ENCODE measurements at places on chromosomes 5 and 9.

GRCh38 chr9:114629563-114630090 is 18.5 kb downstream of the TMEM268 start:
- no peak overlapping the region for H3K27ac ChIP-seq
- peaks cover 50% of the 10 kb centered on the region for H3K36me3 ChIP-seq
- H3K4me1 ChIP-seq: no peaks in the 10 kb centered on the region
- H3K4me3 ChIP-seq: no peak overlapping the region

DNA sequence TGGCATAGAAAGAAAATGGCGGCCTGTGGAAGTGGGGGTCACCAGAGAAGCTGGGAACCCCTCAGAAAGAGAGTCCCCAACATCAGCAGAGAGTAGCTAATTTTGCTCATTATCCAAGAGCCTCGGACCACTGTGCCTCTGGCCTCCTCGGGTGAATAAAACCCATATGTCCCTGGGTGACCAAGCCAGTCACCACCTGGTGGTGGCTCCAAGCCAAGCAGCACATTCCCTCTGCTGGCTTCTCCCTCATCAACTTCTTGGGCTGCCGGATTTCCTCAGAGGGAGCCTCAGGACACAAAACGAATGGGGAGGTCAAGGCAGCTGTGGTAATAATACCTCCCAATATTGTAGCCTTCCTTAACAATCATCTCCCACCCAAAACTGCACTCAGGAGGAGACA is 242.5 kb downstream of the NFIB start:
- no peak overlapping the region for H3K27ac ChIP-seq
- no peaks in the 10 kb centered on the region for H3K36me3 ChIP-seq
- H3K4me3 ChIP-seq: no peak overlapping the region
- H3K27me3 ChIP-seq: no peaks in the 10 kb centered on the region
- no peaks in the 10 kb centered on the region for H3K4me1 ChIP-seq

DNA sequence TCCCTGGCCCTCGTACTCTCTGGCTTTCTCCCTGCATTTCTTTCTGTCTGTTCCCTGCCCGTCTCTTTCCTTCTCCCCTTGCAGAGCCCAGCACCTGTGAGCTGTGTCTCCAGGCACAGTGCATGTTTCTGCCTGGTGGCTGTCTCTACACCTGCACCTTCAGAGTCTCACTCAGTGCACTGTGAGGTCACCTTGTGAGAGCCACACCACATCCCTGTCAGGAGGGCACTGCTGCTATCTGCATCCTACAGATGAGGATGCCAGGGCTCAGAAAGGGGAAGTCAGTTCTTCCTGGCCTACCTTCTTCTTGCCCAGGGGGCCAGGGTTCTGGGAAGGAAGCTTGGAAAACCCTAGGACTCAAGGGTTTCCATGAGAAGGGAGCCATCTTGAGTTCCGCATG is 69.7 kb upstream of the NEURL1B start:
- no peak for DNase-seq
- no peaks in the 10 kb centered on the region for H3K36me3 ChIP-seq
- no peaks in the 10 kb centered on the region for H3K4me1 ChIP-seq
- H3K27me3 ChIP-seq: no peaks in the 10 kb centered on the region

GRCh38 chr9:6106711-6107339 is 91.4 kb upstream of the RANBP6 start:
- no peaks in the 10 kb centered on the region for H3K4me1 ChIP-seq
- no peaks in the 10 kb centered on the region for H3K36me3 ChIP-seq
- no peak overlapping the region for H3K4me3 ChIP-seq
- no peaks in the 10 kb centered on the region for H3K27me3 ChIP-seq
- DNase-seq: no peak
- H3K27ac ChIP-seq: no peak overlapping the region

DNA sequence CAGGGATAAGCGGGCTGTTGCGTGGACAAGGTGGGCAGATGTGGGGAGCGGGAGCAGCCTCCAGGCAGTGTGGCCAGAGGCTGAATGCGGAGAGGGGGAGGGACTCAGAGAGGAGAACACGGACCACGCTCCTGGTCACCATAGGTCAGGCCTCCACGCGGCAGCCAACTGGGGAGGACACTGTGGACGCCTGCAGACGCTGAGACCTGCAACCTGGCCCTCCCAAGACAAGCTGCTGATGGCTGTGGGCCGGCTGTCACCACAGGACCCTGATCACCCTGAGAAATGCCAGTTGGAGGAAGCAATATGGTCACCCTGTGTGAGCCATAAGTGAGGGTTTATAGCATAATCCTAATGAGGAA is 16.8 kb downstream of the LPCAT1 start:
- peak overlapping the region; percentile 11 for H3K27ac ChIP-seq
- no peak for DNase-seq
- peaks cover 16% of the 10 kb centered on the region for H3K4me1 ChIP-seq

DNA sequence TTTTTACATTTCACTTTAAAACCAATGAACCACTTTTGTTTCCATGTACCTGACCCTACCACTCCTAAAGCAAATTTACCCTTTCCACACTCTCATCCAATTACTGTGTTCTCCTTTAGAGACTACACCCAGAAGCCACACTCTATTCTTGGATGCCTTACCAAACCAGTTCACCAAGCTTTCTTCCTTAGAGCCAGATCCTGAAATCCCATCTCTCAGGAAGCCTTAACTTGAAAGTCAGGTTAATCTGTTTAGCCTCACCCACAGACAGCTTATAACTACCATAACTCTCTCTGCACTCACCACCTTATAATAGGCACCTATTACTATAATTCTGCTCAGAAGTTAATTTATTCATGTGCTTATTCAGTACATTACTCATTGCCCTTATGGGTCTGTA is 4.3 kb downstream of the CSNK1A1 start:
- no peaks in the 10 kb centered on the region for H3K27me3 ChIP-seq
- H3K36me3 ChIP-seq: peaks cover 65% of the 10 kb centered on the region
- no peak for DNase-seq
- peaks cover 37% of the 10 kb centered on the region for H3K4me1 ChIP-seq

Data from activated CD4-positive, alpha-beta T cell treated with anti-CD3 and anti-CD28 coated beads, Interleukin-2, amount 10 ng/mL, durations not matched to agents 24 days and 14 days (primary cell).